ENCODE measurements at places on chromosomes 5 and 9.

DNA sequence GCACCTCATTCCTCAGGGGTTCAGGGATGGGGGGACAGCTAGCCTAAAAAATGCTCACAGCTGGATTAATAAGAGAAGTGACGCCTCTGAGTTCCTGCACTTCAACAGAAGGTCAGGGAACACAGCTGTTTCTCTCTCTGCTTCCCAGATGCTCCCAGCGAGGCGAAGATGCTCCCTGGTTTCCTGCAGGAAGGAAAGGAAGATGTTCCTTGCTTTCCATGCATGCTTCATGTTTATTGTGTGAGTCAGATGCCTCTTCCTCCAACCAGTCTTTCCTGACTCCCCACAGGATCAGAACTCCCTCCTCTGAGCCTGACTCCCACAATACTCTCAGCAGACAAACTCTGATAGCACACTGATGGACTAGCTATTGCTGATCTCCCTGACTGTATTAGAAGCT lies 71.9 kb downstream of the MFAP3 start:
- DNase-seq: no peak

DNA sequence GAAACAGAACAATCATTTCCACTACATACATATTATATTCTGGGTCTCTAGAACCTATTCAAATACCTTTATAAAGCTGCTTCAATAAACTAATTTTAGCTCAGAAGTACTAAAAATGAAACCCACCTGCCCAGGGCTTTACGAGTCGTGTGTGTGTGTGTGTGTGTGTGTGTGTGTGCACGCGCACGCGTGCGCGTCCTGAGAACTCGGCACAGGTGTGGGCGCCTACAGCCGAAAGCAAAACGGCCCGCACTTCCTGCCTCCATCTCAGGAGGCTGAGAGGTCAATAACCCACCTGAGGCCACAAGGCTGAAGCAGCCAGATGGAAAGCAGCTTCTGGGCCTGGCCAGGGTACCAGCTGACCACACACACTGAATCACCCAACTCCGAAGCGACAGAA lies 3.0 kb downstream of the CLPTM1L start:
- DNase-seq: no peak

- DNase-seq: no peak
Measured at GRCh38 chr5:137190441-137190840, 308.7 kb downstream of the SPOCK1 start.

- DNase-seq: peak; percentile 32
Measured at GRCh38 chr9:134065612-134066419, 2.0 kb downstream of the BRD3 start.

- no peak for DNase-seq
Measured at GRCh38 chr9:91724068-91724440, 226.0 kb downstream of the ROR2 start.

DNA sequence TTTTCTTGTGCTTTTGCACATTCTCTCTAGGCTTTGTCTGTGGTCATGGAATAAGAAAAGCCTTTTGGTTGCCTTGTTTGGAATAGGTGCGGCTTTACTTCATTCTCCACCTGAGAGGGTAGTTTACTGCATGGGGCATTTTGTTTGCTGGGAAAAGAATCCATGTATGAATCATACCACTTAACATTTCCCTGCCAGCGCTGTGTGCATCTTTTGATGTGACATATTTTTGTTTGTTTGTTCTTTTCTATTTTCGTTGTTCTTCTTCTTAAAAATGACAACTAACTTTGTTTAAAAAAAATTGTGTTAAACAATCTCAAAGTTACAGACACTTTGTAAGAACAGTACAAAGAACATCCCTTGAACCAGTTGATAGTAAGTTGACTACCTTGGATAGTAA lies 113.2 kb downstream of the GCNT1 start:
- DNase-seq: no peak

DNA sequence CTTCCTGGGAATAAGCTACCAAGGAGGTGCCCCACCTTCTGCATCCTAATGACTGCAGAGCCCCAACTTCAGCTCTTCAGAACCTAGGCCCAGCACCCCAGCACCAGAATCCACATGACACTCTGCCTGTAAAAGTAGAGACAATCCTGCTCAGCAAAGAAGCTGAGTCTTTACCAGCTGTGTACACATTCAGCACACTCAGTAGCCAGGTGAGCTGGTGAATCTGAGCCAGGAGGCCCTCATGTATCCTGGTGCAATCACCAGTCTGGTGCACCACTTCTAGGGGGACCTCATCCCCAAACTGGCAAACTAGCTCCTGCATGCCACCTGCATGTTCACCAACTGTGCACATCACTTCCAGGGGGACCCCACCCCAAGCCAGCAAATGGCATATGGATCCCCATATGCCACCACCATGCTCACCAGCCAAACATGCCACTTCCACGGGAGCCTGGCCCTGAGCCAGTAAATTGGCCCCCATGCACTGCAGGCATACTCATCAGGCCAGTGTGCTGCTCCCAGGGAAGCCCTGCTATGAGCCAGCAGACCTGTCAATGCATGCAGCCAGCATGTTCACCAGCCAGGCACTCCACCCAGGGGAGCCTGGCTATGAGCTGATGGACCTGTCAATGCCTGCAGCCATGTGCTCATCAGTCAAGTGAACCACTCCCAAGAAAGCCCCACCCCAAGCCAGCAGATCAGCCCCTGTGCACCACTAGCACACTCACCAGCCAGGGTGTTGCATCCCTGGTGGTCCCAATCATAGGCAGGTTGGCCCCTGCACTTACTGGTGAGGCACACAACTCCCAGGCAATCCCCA lies 15.6 kb upstream of the BTNL9 start:
- DNase-seq: no peak

DNA sequence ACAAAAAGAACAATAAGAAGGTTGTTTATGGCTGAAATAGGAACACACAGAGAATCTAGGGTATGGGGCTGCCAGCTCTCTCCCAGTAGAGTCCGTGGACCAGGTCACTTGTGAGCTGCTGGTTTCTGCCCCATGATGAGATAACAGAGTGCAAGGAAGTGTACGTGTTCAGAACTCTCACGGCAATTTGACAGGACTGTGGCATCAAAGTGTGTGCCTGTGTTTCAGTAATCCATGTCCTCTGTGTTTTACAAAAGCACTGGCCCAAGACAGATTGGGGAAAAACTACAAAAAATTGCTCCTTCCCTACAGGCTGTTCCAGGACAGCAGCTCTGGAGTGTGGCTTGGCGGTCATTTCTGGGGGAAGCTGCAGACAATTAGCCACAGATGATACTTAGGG lies 184.6 kb downstream of the AUH start:
- DNase-seq: no peak

DNA sequence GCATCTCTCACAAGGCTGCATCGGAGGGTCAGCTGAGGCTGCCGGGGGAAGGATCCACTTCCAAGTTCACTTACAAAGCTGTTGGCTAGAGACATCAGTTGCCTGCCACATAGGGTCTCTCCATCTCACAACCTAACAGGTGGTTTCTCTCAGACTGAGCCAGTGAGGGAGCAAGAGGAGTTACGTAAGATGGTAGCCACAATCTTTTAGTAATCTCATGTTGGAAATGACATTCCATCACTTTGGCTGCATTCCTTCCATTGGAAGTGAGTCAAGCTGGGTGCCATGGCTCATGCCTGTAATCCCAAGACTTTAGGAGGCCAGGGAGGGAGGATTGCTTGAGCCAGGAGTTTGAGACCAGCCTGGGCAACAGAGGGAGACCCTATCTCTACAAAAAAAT lies 7.4 kb upstream of the GRK6 start:
- DNase-seq: no peak

DNA sequence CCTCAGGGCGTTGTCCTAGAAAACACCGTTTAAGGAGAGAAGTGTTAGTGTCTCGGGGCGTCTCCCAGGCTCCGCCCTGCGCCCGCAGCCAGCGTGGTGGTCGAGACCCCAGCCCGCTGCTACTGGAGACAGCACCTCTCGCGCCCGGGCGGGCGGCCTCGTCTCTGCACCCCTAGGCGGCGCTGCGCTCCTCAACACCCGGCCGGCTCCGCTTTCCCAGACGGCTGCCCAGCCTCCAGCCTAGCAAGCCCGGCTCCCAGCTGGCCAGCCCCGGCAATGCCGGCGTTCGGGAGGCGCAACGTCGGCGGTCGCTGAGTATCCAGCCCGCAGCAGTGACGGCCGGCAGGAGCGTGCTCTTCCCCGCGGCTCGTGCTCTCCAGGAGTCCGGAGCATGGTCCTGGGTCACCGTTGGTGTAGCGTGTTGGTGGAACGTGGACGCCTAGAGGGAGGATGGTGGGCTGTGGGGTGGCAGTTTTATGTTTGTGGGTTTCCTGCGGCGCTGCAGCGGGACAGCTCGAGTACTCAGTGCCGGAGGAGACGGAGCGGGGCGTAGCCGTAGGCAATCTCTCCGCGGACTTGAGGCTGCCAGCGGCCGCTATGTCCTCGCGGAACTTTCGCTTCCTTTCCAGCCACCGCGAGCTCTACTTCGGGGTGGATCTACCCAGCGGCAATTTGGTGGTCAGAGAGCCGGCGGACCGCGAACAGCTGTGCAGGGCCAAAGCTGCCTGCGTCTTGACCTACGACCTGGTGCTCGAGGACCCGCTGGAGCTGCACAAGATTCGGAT lies 536 bp downstream of the PCDHAC1 start:
- peak; percentile 87 for DNase-seq

DNA sequence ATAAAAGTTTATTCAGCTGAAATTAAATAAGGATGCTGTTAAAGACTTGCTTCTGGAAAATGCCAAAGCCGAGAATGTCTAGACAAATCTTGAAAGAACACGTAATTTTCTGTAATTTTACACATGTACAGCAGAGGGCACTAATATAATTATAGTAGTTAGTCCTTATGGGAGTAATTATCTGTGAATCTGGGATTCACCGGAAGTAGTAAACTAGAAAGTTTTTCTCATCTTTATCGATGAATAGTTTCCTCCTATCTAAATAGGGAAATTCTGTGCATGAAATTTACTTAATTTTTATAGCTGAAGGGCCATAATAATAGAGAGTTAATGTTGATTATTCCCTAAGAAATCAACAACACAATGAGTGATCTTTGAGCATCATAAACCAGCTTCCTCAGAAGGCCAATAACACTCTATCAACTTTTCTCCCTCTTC lies 18.4 kb upstream of the CNTLN start:
- no peak for DNase-seq

DNA sequence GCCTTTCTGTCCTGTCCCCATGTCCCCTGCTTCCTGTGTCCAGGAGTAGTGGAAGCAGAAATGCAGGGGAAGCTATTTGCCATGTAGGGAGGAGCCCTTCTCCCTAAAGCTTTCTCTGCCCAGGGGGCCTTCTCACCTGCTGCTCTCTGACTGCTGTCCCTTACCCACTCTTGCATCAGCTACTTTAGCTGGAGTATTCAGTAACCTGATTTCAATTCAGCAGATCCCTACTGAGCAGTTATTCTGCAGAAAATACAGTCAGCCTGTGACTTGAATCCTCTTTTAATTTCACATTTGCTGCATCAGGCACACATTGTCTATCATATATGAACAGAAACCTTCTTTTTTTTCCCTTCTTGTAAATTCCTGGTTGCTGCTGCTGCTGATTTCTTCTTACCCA lies 90.4 kb downstream of the MVB12B start:
- no peak for DNase-seq

GRCh38 chr9:128383791-128384190 lies 12.6 kb downstream of the URM1 start:
- DNase-seq: peak; percentile 74

GRCh38 chr9:8868632-8869031 lies 1069.1 kb upstream of the DMAC1 start:
- DNase-seq: no peak

- no peak for DNase-seq
Measured at GRCh38 chr5:78838753-78839152, 146.4 kb downstream of the ARSB start.

DNA sequence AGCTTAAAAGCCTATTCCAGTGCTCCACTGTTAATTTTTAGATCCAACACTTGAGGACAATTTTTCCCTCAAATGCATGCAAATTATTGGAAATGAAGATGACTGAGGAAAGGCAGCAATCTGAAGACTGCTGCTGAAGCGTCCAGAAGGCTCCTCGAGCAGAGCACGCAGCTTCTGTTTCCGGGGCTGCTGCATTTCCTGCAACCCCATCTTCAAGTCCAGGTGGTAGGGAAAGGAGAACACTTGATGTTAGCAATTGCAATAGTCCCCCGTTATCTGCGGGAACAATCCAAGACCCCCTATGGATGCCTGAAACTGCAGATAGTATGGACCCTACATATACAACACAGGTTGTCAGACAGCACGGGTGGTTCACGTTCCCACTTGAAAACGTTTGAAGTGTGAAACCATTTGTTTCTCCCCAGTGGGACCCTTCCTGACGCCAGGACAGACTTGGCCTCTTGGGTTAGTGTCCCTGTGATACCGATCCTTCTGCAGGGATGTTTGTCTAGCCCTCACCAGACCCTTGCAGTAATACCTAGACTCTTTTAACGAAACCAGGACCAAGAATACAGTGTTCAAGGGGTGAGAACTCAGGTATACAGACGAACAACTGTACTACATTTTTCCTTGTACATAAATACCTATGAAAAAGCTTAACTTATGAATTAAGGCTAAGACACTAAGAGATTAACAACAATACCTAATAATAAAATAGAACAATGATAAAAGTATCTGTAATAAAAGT lies 152.3 kb downstream of the HSD17B3 start:
- no peak for DNase-seq

GRCh38 chr5:77635917-77636640 lies 2.4 kb downstream of the OTP start:
- DNase-seq: no peak

- DNase-seq: no peak
Measured at GRCh38 chr9:94929369-94929756, 202.9 kb downstream of the AOPEP start.

DNA sequence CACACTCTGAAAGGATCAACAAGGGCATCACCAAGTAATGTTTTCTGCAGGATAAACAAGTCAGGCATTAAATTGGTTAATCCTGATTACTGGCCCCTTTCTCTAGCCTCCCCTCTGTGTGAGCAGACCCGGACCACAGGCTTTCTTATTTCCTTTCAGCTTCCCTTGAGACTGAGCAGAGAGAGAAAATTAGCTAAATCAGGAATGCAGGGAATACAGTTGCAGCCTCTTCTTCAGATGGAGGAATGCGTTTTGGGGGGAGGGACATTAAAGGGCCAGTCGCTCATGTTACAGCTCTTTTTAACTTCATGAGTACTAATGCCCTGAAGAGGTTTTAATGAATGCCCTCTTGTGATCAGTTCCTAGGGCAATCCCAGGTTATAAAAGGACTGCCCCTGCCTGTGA lies 19.8 kb downstream of the PCDHAC2 start:
- DNase-seq: no peak

DNA sequence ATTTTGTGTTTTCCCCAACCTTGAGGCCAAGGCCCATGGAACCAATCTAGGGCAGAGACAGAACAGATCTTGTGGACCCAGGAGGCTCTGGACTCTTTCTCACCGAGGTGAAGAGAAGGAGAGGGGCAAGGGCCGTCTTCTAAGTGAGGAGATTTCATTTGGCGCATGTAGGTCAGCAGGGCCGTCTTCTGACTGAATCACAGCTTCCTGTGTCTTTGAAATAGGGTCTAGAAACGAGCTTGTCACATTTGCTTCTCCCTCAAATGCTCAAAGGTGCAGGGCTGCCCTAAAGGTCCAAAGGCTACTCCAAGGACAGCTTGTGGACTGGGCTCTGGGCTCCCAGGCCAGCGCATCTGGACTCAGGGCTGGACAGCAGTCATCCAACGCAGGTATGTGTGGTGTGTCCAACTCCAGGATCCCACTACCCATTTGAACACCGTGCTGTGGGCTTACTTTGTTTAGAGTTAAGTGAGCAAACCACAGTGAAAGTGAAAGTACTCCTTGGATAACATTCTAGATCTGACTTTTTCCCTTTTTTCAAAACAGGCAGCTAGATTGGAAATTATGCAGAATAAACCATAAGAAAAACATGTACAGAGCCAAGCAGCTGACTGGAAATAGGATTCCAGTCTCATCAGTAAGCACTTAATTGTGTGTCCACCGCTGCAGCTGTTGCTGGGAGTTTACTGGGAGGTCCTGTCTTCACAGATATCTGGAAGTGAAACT lies 357.0 kb downstream of the GADD45G start:
- no peak for DNase-seq
